ENCODE measurements at places on chromosomes 4 and X. TPM values are rescaled to one million over a fixed set of nuclear protein-coding genes. Genes with fewer than 3 reads are reported as not detected.

DNA sequence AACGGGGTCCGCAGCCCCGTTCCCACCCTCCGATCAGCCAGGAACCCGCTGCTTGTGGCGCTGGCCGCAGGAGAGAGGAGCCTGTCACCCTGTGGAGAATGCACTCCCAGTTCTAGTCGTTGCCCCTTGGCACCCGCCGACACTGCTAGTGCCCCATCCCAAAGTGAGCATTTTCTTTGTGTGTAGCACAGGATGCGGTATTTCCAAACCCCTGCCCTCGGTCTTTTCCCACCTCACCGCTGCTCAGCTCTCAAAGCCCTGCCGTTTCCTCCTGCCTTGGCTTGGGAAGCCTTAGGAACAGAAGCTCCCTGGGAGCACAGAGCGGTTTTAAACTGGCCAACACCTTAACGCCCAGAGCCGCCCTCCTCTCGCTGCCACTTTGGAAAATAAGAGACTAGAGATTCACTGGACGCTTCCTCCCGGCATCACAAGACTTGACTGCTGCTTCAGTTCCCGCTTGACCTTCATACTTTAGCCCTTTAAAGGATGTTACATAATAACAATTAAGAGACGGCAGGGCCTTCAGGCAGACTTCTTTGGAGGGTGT, 772 bp downstream of the CYP4V2 start:
- DNase-seq = peak; percentile 54

- no peak for DNase-seq
Measured at GRCh38 chrX:105975382-105975781, 63.1 kb downstream of the SERPINA7 start.

DNA sequence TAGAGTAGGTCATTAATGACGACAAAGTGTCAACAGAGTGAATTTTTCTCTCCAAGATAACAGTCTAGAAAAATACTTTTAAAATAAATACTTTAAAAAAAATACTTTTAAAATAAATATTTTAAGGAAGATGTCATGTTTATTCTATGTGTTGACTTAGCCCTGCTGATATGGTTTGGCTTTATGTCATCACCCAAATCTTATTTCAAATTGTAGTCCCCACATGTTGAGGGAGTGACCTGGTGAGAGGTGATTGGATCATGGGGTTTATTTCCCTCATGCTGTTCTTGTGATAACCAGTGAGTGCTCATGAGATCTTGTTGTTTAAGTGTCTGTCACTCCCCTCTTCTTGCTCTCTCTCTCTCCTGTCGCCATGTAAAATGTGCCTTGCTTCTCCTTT, 754.9 kb upstream of the SLIT2 start:
- no peak for DNase-seq

GRCh38 chrX:137071596-137071995, 37.8 kb upstream of the GPR101 start:
- DNase-seq = no peak

- no peak for DNase-seq
Measured at GRCh38 chr4:140799686-140800225, 43.6 kb upstream of the TBC1D9 start.

- no peak for DNase-seq
Measured at GRCh38 chrX:68433981-68434299, 645 bp upstream of the OPHN1 start.

DNA sequence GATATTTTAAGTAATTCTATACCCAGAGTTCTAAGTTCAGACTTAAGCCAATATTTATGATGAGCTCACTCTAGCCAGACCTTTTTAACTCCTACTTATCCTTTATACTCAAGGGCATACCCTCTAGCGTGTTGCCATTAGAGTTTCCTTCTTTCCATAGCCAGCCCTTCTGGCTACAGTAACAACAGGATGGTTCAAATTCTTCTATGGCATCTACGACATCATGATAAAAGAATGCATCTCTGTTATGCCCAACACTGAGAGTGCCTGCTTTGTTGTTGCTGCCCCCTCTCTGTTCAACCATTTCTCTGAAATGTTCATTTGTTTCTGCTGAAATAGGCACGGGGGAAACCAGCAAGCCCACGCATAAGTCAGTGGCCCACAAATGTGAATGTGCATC, 104.5 kb downstream of the UBE2NL start:
- DNase-seq = no peak

DNA sequence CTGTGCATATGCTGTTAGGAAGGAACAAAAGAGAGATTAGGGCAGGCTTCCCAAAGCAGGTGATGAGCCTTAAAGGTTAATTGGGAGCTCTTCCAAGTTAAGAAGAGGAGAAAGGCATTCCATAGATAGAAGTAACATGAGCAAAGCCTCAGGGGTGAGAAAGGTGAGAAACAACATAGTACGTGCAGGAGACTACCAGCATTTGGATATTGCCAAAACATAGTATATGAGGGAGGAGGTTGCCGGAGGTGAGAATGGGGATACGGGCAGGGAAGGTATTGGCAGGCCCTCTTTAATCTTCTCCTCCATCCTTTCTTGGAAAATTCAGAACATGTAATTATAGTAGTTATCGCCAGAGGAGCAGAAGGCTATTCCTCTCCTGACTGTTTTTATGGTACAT, 96.1 kb upstream of the MBNL3 start:
- no peak for DNase-seq

GRCh38 chr4:183335369-183335940, 13.2 kb upstream of the CLDN24 start:
- DNase-seq = no peak

- DNase-seq = no peak
Measured at GRCh38 chr4:62455871-62456270, 1255.7 kb downstream of the ADGRL3 start.

DNA sequence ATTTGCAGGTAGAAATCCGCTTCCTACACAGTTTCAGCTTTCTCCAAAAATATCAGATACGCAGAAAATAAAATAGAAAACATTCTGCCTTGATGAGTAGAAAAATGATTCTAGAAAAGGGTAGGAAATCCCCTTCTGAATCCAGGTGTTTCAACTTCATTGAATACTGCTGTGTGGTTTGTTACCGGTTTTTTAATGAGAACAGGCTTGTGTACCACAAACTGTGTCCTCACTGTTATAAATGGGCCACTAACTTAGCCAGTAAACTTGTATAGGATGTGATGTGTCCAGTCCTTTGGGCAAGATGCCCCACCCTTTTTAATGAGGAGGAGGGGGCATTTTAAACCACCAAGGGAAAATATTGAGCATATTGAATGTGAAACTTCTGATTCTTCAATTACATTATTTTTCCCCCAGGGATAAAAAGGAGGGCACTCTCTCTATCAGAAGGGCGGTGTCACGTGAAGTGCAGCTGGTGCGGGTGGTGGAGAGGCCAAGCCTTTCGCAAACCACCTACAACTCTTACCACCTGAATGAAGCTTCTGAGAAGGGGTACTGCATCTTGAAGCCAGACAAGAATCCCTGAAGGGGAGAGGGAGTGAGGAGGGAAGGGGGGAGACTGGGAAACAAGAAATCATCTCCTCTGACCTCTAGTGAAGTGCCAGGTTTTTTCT, 4.5 kb downstream of the CXXC4 start:
- peak; percentile 41 for DNase-seq

GRCh38 chr4:99891351-99891750, 2.9 kb downstream of the LAMTOR3 start:
- DNase-seq = no peak

DNA sequence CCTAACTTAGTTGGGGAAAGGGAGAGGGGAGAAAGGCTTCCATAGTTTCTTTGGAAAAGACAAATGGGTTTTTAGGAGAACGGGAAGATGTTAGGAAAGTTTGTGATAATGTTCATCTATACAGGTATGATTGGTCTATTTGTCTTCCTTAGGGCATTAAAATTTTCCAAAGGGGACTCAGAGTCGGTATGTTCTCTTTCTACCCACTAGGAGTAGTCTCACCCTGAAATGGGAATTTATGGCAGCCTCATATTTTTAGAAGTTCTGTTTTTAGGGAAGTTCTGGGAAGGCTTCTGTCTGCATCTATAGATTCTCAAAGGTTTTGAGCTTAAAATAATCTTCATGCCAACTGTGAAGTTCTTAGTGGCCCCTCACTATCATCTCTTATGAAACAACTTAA, 637.3 kb downstream of the ADGRL3 start:
- no peak for DNase-seq

- no peak for DNase-seq
Measured at GRCh38 chr4:105594099-105595010, 41.9 kb downstream of the ARHGEF38 start.

DNA sequence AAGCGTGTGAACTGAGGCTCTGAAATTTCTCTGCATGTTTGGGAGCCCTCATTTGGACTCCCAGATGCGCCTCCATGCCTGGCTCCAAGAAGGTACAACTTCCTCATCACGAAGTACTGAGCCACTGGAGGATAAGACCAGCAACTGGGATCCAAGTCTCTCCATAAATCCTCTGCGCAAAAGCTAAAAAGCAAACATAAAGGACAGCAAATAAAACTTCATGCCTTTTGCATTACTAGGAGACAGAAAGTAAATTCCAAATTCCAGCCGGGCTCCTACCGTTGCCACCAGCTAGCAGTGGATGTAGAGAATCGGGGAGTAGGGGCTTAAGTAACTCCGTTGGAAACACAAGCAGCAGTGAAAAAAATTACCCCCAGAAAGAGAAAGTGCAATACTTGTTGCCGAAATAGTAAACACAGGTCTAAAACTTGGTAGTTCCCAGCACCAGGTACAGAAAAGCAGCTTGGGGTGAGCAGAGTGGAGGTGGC, 477.1 kb upstream of the TENM3 start:
- no peak for DNase-seq

GRCh38 chr4:8762356-8762755, 109.3 kb downstream of the HMX1 start:
- DNase-seq = no peak

GRCh38 chr4:37852376-37852775, 25.9 kb downstream of the PGM2 start:
- no peak for DNase-seq

- no peak for DNase-seq
Measured at GRCh38 chrX:112803060-112803459, 37.6 kb downstream of the AMOT start.

DNA sequence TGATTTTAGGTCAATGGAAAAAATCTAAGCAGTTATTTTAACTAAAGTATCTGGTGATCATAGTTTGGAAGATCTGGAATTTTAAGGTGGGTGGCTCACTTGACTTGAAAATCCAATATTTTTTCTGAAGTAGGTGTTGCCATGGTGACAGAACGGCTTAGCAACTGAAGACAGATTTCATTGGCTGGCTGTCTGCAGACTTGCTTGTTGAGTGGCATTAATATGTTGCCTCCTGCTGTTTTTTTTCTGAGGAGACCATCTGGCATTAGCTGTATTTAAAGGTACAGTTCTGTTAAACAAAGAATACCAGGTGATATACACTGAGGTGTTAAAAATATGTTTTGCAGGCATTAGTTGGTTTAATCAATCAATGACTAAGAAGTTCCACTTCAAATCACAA, 19.8 kb downstream of the CPE start:
- no peak for DNase-seq

- peak; percentile 35 for DNase-seq
Measured at GRCh38 chrX:106862972-106863688, 40.0 kb downstream of the RIPPLY1 start.

GRCh38 chrX:24260842-24261550, 52.9 kb downstream of the SUPT20HL2 start:
- DNase-seq = peak; percentile 46

DNA sequence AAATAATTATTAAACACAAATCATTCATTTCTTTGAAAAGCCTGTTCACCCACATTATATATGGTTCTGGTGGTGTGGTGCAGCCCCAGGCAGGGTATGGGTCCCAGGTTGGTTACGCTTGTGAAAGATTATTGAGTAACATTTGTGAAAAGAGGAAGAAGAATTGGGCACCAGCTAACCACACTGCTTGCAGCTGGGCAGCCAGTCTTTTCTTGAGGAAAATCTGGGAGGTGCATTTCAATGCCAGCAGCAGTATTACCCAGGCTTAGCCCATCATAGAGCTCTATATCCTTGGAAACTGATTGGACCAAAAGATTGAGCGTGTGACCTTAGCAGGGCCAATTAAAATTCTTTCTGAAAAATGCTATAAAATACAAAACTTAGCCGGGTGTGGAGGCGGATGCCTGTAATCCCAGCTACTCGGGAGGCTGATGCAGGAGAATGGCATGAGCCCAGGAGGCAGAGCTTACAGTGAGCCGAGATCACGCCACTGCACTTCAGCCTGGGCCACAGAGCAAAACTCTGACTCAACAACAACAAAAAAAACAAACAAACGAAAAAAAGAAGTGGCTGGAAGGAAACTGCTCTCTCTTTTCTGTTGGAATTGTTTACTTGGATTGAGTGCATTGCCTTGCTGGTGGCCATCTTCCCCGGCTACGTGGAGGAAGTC, 9.7 kb upstream of the PLAC8 start:
- DNase-seq = no peak

- DNase-seq = no peak
Measured at GRCh38 chr4:55004831-55005230, 120.6 kb downstream of the KDR start.

Gene SMR3B
- not detected for total RNA-seq

Gene FMR1NB
- not detected for total RNA-seq

Gene MAGEA6
- 0.32 TPM for total RNA-seq

Gene ABCE1
- total RNA-seq = 25.0 TPM

Gene LDB2
- total RNA-seq = 3.2 TPM

Gene FBXW7
- 29.5 TPM for total RNA-seq

Gene KLHL4
- total RNA-seq = 0.58 TPM

Gene NEIL3
- total RNA-seq = 6.1 TPM

Gene CXorf49
- not detected for total RNA-seq

Gene DKC1
- total RNA-seq = 55.0 TPM

Gene CT47B1
- not detected for total RNA-seq

Gene PAGE1
- total RNA-seq = not detected

Gene GAGE2A
- total RNA-seq = 0.86 TPM

Gene NEK1
- 7.4 TPM for total RNA-seq

Gene NAP1L3
- 0.40 TPM for total RNA-seq
